Left hindlimb (tissue), 1 donor: ENCODE measurements at places on chromosomes 3 and 15.

DNA sequence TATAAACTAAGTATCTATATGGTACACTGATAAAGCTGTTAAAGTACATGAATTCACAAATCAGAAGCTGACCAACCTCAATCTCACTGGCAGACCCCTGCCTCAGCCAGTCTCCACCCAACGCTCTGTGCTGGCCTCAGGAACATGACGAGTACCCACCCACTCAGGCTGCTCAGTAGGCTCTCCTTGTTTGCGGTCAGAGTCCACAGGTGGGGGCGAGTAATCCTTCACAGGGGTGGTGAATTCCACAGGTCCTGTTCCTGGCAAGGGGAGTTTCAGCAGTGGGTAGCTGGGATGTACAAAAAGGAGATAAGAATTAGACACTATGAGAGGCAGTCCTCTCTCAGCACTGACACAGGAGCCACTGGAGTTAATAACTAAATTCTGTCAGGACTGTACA lies 40.9 kb downstream of the SCAP start:
- no peak for DNase-seq

DNA sequence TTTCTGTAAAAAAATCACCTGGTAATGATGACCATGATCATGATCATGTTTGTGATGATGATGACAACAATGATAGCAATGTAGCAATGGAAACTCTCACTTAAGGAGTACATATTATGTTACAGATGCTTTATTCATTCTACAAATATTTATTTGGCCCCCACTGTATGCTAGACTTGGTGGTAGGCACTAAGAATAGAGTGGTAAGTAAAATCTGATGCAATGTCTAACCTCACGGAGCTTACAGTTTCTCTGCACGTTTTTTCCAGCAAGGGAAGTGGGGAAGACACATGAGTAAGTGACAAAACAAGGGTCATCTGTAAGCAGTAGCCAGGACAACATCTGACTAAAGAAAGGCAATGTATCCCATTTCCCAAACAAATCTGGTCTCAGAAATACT lies 199.4 kb upstream of the MRPL3 start:
- DNase-seq: no peak

DNA sequence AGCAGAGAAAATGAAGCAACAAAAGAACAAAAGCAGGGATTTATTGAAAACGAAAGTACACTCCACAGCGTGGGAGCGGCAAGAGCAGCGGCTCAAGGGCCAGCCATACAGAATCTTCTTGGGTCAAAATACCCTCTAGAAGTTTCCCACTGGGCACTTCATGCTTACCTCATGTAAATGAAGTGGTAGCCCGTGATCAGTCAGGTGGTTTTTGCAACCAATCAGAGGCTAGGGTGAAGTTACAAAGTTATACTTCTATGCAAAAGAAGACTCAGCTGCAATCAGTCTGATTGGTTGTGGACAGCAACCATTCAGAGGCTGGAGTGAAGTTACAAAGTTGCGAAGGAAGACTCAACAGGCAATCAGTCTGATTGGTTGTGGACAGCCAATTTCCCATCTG lies 37.8 kb upstream of the TRH start:
- no peak for DNase-seq

DNA sequence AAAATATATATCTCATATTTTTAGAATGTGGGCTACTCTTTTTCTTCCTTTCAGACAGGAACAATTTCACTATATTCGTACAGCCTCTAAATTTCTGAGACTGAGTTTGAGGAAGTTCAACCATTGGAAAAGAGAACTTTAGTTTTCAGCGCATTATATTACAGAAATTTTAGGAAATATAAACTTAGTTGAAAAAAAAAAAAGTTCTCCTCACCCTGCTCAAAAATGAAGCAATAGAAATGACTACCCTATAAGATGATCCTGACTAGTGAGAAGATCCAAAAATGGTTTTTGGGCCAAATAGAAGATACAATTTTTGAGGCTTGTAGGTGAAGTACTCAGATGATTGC lies 139.6 kb downstream of the MCTP2 start:
- DNase-seq: no peak

DNA sequence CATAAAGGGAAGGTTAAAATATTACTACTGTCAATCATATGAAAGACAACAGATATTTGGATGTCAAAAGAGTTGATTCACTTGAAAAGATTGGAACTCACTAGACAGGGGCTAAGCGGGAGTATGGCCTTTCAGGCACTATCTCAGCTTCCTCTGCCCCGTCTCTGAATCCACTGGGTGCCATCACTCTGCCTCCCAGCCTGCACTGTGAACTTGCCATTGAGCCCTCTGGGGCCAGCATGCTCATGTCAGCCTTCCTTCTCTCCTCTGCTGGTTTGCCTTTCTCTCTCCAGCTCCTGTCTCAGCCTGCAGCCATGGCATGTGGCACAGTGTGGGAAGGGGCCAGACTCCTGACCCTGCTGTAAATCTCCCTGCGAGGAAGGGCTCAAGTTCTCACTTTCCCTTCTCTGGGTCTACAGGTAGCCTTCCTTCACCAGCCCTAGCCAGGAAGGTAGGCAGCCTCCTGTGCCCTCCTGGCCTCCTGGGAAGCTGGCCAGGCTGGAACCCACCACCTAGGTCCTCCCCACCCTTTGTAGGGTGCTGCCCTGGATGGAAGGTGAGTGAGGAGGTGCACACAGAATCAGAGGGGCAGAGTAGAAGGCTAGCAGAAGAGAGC lies 54.0 kb upstream of the SLCO2A1 start:
- no peak for DNase-seq

GRCh38 chr15:76815421-76815820 lies 89.7 kb downstream of the SCAPER start:
- DNase-seq: no peak
